Activated CD4-positive, alpha-beta T cell treated with anti-CD3 and anti-CD28 coated beads for 48 hours (primary cell): ENCODE measurements at places on chromosomes 11 and 22.

DNA sequence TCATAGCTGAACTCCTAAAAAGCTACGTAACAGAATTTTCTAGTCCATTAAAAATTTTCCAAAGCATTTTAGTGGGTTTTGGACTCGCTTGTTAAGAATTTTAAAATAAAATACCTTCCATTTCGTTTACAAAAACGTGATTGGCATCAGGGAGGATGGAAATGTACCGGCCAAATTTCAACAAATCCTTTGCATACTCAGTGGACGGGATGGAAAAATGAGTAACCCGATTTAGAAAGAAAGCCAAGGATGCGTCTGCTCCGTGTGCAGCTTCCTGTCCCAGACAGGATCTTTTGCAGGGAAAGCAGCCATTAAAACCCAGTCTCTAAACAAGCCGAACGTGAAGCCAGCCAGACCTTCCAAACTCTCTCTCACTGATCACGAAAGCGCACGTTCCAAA lies 15.6 kb downstream of the TMEM184B start:
- DNase-seq, result no peak

GRCh38 chr11:58905011-58905720 lies 34.1 kb upstream of the GLYATL1 start:
- DNase-seq, result no peak

GRCh38 chr22:38030311-38031133 lies 26.7 kb upstream of the PICK1 start:
- no peak for DNase-seq

DNA sequence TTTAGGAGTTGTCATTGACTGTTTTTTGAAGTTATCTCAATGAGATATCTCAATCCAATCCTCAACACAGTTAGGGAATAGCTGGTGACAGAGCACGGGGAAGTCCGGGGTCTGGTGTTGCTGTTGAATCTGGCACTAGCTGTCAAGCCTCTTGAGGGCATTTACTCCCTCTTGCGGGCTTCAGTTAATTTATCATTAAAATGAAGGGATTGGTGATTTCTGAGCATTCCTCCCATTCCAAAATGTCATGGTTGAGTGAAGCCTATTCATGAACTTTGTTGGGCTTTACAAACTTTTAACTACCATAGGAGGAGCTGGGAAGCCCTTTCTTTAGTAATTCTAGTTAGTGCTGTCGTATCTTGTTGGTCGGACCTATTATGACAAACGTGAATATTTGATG lies 40.2 kb downstream of the UVRAG start:
- no peak for DNase-seq

DNA sequence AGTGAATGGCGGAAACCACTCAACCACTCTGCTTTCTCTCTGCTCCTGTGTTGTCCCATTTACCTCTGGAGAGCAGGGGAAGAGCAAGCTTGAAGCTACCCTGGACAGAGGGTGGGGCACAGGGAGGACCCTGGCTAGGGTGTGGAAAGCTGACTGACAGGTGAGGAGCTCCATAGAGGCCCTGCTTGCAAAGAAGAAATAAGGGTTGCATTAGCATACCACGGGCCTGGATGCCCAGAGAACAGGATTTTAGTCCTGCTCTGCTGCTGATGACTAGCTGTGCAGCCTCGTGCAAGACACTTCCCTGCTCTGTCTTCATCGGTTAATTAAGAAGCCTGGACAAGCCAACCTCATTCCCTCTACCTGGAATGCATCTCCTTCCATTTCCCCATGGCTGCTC lies 135.0 kb downstream of the BUD13 start:
- DNase-seq, result no peak

- DNase-seq, result no peak
Observed at GRCh38 chr11:110314366-110315095, 18.1 kb upstream of the RDX start.

DNA sequence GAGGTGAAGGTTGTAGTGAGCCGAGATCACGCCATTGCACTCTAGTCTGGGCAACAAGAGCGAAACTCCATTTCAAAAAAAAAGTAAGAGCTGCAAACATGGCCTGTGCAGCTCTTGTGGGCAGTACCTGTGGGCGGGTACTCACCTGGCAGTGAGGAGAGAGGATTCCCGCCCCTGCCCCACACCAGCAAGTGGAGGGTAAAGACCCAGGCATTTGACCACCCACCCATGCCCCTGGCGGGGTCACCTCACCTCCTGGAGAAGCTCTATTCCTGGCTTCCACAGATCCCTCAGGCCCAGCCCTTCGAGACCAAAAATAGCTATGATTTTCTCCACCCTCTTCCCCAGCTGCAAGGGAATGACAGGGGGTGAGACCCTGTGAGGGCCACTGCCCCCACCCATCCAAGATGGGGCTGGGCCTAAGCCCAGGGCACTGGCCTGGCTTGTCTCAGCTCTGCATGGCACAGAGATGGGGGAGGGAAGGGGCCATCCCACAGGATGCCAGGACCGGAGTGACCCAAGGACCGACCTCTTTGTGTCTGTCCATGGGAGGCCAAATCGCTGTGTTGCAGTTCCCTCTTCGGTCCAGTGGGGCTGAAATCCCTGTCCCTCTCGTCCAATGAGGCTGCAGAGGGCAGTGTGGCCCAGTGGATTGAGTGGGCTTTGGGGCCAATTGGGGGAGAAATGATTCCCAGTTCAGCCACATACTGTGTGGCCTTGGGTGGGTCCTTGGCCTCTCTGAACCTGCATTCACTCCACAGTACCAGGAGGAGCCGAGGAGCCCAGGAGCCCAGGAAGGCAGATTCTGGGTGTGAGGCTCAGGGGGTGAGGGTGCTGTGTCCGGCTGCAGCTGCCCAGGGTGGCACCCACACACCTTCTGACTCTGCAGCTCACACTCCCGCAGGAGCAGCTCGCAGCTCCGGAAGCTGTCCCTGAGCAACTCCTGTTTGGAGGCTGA lies 14.6 kb downstream of the SEC14L6 start:
- no peak for DNase-seq

GRCh38 chr11:102121329-102121728 lies 11.1 kb downstream of the YAP1 start:
- DNase-seq, result no peak

- no peak for DNase-seq
Observed at GRCh38 chr11:84313830-84314359, 1027.7 kb upstream of the CCDC90B start.

DNA sequence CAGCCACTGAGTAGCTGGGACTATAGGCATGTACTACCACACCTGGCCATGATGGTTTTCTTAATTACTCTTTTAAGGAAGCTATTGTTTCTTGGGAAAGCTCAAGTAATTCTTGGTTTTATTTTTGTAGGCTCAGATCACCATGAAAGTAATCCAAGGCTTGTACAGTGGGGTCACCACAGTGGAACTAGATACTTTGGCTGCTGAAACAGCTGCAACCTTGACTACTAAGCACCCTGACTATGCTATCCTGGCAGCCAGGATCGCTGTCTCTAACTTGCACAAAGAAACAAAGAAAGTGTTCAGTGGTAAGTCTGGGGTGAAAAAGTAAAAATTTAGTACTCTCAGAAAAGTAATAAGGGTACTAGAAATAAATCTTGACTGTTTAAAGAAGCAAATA lies 11.3 kb downstream of the RRM1 start:
- DNase-seq, result no peak

DNA sequence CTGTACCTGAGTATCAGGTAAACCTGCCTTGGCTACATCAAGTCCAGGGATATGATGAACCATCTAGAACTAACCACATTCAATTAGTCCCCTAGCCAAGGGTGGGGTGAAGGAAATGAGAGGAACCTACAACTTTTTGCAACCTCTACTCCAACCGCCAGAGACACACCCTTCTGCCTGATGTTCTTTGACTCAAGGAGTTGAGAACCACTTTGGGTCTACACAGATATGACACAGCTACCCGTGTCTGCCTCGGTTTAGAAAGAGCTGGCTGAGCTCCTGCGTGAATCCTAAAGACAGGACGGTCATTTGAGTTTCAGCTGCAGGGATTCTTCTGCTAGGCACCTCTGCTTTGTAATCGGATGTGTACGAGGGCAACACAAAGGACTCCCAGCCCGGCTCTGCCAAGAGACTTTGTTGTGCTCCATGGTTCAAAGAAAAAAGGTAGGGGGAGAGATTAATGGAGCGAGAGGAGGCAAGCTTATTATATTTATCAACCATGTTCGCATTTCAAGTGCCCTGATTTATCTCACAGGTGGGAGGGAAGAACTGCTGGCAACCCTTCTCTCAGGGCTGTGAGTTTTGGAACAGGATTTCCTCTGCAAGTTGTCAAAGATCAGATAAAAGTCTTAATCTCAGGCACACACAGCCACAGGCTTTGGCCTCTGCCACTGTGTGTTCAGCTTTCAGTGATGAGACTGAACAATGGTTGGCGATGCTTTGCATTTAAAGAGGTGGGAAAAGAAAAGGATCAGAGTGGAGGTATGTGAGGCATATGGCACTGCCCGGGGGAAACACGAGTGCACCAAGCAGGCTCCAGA lies 35.1 kb downstream of the FLI1 start:
- no peak for DNase-seq

DNA sequence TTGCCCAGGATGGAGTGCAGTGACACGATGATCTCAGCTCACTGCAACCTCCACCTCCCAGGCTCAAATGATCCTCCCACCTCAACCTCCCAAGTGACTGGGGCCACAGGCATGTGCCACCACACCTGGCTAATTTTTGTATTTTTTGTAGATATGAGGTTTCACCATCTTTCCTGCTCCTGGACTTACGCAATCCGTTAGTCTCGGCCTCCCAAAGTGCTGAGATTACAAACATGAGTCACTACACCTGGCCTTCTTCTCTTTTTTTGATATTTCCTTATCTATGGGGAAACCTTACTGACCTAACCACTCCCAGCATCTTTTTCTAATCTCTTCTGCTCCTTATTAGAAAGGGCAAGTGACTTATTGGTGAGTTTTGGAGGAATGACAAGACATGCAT lies 121.7 kb upstream of the CHORDC1 start:
- DNase-seq, result no peak

GRCh38 chr11:128551058-128551457 lies 36.3 kb downstream of the ETS1 start:
- no peak for DNase-seq

- peak; percentile 82 for DNase-seq
Observed at GRCh38 chr11:46889689-46890475, 28.5 kb downstream of the LRP4 start.

DNA sequence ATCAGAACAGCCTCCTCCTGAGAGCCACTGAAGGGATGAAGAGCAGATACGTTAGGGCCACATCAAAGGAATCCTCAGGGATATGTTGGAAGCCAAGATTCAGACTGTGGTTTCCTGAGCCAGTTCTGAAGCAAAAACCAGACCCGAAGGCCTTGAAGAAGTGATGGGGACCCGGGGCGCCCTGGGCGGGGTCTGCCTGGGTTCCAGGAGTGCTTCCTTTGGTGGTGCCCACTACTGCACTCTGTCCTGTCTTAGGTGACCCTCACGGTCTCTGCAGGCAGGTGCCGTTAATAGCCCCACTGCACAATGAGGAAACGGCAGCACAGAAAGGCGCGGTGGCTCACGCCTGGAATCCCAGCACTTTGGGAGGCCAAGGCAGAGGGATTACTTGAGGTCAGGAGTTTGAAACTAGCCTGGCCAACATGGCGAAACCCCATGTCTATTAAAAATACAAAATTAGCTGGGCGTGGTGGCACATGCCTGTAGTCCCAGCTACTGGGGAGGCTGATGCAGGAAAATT lies 12.9 kb upstream of the SH3BP1 start:
- DNase-seq, result no peak

GRCh38 chr22:41567512-41567768 lies 6.6 kb downstream of the CSDC2 start:
- no peak for DNase-seq

DNA sequence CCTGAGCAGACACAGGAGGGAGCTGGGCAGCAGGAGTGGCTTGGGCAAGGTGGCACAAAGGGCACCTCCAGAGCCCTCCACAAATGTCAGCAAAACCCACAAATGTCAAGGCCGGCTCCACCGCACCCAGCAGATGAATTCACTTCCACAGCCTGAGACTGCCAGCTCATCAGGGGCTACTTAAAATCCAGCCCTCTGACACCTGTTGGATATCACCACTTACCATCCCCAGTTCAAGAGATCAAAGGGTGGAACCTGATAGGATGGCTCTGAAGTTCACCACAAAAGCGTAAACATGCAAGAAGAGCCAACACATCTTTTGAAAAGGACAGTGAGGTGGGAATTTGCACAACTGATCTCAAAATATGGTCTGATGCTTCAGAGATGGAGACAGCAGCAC lies 168.6 kb upstream of the GRK3 start:
- DNase-seq, result no peak
